Gastrocnemius medialis (tissue), 4 donors: ENCODE measurements at places on chromosomes 6 and 20. TPM values are rescaled to one million over a fixed set of nuclear protein-coding genes. Genes with fewer than 3 reads are reported as not detected.
A peak's percentile ranks its signal among the peaks of the same experiment; 100 is the strongest.

The SEMG1 gene
- not detected for total RNA-seq

The SPEF1 gene
- not detected for total RNA-seq

GRCh38 chr6:80402266-80402665, 295.8 kb downstream of the BCKDHB start:
- H3K4me1 ChIP-seq: no peaks in the 10 kb centered on the region
- no peak overlapping the region for H3K27ac ChIP-seq
- no peak for DNase-seq
- H3K4me3 ChIP-seq: no peak overlapping the region

DNA sequence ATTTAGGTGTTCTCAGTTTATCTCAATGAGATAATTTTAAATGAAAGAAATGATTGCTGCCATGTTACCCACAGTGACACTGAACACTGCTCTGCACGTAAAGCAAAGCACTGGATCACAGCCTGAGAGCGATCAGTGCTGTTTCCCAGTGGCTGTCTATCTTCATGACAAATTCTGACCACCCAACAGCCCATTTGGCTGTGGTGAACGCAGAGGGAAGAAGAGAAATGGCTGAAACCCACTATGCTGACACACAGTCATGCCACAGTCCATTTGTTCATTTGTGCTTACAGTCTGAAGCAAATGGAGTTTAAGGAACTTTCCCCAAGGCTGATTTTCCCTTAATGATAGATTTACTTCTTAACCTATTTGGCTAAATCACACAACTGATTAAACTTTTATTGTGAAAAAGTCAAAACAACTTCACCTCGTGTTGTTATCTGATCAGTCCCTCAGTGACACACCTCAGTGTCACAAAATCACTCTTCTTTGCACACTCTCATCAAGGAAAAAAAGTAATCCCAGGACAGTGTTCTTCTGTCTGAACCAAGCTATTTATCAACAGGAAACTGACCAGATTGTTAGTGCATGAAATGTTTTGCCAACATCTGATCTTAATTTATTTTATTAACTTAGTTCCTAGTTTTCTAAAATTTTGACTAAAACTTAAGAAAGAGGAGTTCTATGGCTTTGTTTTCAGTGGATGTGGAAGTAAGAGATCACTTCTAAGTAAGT, 225.1 kb downstream of the TBX18 start:
- no peak for DNase-seq
- no peaks in the 10 kb centered on the region for H3K27me3 ChIP-seq
- H3K36me3 ChIP-seq: no peaks in the 10 kb centered on the region
- no peaks in the 10 kb centered on the region for H3K4me1 ChIP-seq

DNA sequence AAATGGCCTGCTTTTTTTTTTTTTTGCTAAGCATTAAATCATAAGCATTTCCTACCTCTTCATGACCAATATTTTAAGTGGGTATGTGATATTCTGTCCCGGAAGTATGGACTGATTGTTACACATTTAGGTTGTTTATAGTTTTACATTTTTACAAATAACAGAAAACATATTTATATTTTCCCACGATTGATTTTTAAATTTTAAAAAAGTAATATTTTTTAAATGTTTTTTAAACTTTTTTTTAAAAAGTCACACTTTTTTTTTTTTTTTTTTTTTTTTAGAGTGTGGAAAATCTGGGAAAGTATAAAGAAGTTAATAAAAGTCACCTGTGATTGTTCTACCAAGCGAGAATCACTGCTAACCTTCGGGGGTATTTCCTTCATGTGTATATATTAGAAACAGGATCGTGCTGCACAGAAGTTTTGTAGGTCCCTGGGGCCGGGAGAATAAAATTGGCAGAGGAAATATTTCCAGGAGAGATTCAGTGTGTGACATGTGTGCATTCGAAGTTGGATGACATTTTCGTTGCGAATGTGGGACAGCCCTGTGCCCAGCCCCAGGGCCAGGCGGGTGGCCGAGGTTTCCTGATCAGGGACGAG, 173.1 kb downstream of the CDC5L start:
- no peak for DNase-seq
- H3K36me3 ChIP-seq: no peaks in the 10 kb centered on the region
- peak overlapping the region; percentile 29 for H3K4me3 ChIP-seq
- peaks cover 6% of the 10 kb centered on the region for H3K4me1 ChIP-seq
- peaks cover 2% of the 10 kb centered on the region for H3K27me3 ChIP-seq
- no peak overlapping the region for H3K27ac ChIP-seq

GRCh38 chr20:36132802-36133211, 21.7 kb upstream of the EPB41L1 start:
- no peaks in the 10 kb centered on the region for H3K36me3 ChIP-seq
- no peaks in the 10 kb centered on the region for H3K4me1 ChIP-seq
- no peak overlapping the region for H3K4me3 ChIP-seq
- no peak overlapping the region for H3K27ac ChIP-seq

DNA sequence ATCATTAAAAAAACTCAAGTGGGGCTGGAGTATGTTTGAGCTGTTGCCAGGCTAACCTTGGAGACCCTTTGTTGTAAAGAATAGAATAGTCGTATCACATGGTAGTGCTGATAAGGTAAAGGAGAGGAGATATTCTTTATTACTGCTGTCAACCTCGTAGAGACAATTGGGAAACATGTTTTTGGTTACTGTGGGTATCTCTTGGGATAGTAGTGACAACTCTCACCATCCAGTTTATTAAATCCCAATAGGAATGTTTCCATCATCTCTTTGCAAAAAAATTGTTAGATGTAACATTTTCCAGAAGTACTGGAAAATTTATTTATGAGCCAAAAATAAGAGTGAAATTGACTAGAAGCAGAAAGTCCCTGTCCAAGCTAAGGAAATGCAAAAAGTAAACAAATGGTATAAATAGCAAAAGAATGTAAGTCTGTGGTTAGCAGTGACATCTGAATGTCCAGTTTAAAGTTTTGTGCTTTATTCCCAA, 829.3 kb upstream of the CITED2 start:
- DNase-seq: no peak
- peak overlapping the region; percentile 3 for H3K27ac ChIP-seq
- no peaks in the 10 kb centered on the region for H3K36me3 ChIP-seq
- no peaks in the 10 kb centered on the region for H3K27me3 ChIP-seq
- H3K4me3 ChIP-seq: no peak overlapping the region
- no peaks in the 10 kb centered on the region for H3K4me1 ChIP-seq

- no peak for DNase-seq
- H3K4me3 ChIP-seq: no peak overlapping the region
- H3K27me3 ChIP-seq: no peaks in the 10 kb centered on the region
- no peaks in the 10 kb centered on the region for H3K4me1 ChIP-seq
- H3K27ac ChIP-seq: no peak overlapping the region
These were observed 48.6 kb downstream of the CDKAL1 start for GRCh38 chr6:20582586-20583443.

DNA sequence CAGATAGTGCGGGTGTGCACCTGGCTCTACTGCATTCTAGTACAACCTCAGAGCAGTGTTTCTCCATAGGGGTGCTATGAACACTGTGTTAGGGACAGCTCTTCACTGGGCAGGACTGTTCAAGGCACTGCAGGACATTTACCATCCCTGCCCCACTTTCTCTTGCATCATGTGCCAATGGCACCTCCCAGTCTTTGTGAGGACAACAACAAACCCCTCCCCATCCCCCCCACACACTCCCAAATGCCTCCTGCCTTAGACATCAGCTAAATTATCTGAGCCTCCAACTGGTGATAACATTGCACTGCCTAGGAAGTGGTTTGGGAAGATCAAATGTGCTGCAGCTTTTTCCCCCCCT, 98.9 kb downstream of the FYN start:
- peaks cover 9% of the 10 kb centered on the region for H3K4me1 ChIP-seq
- H3K36me3 ChIP-seq: no peaks in the 10 kb centered on the region
- DNase-seq: no peak
- no peak overlapping the region for H3K4me3 ChIP-seq
